ENCODE measurements at places on chromosomes 16 and 17.

DNA sequence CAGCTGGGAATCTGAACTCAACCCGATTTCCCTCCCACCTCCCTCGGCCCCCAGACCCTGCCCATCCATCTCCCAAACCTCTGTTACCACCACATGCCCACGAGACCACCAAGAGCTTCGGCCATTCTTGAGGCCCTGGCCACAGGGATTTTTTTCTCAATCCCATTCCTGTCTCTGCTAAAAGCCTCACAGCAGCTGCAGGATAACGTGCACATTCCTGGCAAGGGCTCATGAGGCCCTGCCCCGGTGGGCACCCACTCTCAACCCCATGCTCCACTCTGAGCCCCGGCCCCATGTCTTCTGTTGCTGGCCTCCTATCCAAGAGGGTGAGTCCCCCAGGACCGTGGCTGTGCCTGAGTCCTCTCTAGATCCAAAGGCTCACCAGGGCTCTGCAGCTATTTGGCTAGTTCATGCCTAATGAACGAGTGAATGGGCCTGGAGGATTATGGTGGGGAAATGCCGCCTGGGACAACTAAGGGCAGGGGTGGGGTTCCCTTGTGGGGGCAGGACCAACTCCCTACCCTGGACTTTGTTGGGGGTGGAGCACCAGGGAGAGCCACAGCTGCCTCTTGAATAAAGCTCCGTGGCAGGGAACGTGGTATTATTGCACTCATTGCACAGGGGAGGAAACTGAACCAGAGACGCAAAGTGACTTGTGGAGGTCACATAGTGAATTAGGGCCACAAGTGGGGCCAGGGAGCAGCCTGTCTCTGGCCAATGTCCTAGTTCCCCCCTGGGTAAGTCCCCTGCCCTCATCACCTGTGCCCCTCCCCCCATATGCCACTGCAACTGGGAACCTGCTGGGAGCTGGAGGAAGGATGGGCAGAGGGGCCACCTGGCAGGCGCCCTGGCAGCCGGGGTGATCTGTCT, 113.8 kb upstream of the SMURF2 start:
- no peak for DNase-seq

DNA sequence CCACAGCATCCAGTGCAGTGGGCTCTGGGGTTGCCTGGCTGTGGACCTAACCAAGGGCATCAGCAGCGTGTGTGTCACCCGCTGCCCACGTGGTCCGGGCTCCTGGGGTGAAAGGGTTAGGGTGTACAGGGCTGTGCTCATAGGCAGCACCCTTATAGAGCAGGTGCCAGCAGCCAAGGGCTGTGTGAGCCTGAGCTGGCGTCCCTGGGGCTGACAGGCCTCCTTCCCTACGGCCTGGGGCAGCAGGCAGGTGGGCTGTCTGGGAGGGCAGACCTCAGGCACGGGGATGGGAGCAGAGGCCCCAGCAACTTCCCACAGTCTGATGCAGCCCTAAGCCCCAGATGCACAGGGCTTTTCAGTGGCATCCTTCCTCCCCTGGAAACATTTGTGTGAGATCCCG, 13.9 kb downstream of the CD300A start:
- DNase-seq = no peak

- DNase-seq = no peak
Observed at GRCh38 chr16:49545741-49546448, 172.3 kb downstream of the C16orf78 start.

DNA sequence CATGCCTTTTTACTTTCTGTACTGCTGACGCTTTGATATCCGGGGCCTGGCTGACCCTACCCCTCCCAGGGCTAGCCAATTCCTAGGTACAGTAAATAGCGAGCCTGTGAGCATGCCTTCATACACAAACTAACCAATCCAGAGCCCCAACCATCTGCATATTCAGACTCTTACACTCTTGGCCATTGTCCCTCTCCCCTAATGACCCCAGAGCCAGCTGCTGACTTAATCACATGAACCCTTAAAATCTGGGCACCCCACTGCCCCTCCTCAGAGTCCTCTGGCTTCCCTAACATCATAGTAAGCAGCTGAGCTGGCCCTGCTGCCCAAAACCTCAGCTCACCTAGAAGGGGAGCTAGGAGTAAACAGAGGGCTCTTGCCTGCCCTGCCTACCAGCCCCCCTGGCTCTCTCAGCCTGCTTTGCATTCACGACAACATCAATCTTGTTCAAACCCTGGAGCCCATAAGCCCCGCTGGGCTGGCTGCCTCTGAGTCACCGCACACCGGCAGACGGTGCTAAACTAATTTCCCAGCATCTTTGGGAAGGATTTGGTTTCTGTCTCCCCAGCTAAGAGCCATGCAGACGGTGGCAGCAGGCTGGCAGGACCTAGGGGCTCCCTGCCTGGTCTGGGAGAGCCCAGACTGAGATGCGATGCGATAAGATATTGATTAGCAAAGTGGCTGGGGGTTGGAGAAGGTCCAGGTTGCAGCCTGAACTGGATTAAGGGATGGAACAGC, 63.2 kb downstream of the CLEC19A start:
- no peak for DNase-seq

GRCh38 chr16:79535130-79535529, 65.4 kb downstream of the MAF start:
- no peak for DNase-seq

DNA sequence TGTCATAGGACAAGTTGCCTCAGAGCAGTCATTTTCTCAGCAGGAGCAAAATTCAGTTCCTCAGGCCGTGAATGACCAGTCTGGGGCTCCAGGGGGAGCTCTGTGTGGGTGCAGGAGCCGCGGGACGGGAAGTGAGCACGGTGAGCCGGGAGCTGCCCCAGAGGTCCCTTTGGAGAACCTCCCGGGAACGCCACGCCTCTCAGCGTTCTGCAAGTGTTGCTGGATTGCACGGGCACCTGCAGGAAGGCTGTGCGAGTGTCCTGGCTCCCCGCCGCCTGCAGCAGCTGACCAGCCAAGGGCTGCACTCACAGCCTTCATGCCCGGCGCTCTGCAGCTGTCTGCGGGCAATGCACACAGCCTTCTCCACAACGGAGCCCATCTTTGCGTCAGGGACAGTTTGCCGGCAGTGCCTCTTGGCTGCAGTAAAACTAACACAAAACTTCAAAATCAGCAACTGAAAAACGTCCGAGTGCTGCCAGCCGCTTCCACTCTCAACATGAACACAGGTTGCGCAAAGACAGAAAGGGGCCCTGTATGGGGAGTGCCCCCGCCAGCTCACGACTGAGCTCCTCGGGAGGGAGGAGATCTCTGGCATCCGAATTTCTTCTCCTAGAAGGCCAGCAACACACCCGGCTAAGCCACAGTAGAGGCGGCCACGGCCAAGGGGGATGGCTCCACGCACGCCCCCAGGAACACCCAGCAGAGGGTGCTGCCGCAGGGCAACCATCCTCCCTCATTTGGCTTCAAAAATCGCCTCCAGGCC, 16.0 kb downstream of the NDUFAF8 start:
- DNase-seq = no peak

GRCh38 chr16:88686062-88686438, 257 bp downstream of the SNAI3 start:
- no peak for DNase-seq

DNA sequence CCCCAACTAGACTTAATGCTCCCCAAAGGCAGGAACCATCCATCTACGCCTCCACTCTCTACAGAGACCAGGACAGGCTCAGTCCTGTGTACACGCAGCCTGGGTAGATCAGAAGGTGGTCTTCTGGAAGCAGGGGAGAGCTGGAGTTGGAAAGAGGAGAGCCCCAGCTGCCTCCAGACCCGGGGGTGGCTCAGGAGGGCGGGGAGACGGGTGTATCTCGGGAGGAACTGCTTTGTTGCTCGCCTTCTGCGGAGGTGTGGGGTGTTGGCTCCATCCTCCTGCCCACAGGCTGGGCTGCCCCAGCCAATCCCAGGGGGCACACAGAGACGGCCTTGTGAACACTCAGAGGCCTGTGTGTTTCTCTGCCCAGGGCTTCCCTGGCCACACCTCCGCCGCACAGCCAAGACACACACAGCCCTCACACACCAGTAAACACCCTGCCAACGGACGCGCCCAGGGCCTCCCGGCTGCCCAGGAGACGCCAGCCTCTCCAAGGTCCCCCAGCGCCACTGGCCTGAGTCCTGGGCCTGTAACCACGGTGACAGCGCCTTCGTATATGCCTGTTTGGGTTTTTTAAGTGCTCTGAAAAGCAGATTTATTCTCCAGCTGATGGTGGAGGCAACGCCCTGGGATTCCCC, 143.4 kb upstream of the CDC42EP4 start:
- DNase-seq = no peak

GRCh38 chr17:72419866-72420774, 299.3 kb downstream of the SOX9 start:
- peak; percentile 74 for DNase-seq

- no peak for DNase-seq
Observed at GRCh38 chr17:20300436-20300934, 166.9 kb downstream of the LGALS9B start.

DNA sequence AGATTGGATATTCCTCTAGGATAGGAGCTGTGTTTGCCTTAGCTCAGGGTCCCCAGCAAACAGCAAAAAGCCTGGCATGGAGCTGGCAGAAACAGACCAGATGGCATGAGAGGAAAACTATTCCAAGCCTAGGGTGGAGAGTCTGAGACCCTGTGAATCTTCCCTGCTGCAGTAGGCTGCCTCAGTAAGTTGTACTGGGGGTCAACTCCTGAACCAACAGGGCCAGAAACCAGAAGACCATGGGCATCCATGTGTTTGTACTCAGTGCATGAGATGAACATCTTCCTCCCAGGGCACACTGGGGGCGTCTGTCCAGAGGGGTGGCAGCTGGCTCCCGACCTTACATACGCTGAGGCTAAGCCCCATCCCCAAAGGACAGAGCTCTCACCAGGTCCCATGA, 214.4 kb downstream of the C16orf78 start:
- DNase-seq = no peak

DNA sequence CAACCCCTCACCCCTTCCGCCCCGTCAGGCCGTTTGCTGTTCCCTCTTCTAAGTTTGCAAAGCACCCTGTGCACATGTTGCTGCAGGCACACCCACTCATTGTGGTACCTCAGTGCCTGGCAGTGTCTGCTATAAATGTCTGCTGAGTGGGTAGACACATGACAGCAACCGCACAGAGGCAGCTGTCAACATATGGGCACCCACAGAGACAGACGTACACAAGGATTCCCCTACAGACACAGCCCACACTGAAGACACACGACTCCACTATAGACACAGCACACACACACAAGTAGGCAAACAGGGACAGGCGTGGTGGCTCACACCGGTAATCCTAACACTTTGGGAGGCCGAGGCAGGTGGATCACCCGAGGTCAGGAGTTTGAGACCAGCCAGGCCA, 17.8 kb upstream of the CRK start:
- no peak for DNase-seq

DNA sequence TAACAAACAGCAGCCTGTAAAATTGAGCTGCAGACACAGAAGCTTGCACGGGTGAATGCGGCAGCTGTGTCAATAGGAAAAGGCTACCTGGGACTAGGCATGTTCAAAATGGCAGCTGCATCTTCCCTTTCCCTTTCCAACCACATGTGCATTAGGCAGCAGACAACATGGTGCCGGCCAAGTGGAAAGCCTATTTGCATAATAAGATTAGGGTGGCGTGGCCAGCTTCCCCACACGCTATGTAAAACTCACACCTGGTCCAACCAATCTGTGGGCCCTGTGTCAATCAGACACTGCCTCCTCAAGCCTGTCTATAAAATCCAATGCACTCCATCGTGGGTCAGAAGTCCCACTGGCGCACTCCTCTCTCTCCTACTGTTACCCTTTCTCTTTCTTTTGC, 61.0 kb upstream of the RBBP6 start:
- DNase-seq = no peak

- no peak for DNase-seq
Observed at GRCh38 chr17:76459674-76460073, 6.7 kb upstream of the UBE2O start.

- no peak for DNase-seq
Observed at GRCh38 chr16:10408824-10409381, 23.0 kb downstream of the ATF7IP2 start.

GRCh38 chr16:85607321-85607765, 5.8 kb upstream of the GSE1 start:
- DNase-seq = no peak

DNA sequence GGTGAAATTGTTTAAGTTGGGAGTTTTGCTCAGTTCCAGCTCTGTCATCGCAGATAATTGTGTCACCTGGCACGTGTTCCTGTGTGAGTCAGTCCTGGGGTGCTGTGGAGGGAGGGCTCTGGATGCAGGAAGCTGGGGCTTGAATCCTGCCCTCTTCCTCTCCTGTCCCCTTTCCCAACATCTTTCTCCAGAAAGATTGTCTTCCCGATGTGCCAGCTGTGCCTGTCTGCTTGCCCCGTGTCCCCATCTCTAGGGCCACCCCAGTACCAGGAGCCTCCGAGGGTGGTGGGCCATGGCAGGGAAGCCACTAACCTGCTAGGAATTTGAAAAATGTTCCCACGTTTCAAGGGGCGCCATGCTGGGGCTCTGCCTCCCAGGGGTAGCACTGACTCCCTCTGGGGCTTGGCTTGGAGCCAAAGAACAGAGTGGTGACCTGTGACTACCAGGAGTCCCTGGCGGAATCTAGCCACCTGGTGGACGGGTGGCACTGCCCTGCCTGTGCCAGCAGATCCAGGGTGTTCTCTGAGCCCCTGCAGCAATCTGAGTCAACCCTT, 198.1 kb downstream of the ENGASE start:
- no peak for DNase-seq

DNA sequence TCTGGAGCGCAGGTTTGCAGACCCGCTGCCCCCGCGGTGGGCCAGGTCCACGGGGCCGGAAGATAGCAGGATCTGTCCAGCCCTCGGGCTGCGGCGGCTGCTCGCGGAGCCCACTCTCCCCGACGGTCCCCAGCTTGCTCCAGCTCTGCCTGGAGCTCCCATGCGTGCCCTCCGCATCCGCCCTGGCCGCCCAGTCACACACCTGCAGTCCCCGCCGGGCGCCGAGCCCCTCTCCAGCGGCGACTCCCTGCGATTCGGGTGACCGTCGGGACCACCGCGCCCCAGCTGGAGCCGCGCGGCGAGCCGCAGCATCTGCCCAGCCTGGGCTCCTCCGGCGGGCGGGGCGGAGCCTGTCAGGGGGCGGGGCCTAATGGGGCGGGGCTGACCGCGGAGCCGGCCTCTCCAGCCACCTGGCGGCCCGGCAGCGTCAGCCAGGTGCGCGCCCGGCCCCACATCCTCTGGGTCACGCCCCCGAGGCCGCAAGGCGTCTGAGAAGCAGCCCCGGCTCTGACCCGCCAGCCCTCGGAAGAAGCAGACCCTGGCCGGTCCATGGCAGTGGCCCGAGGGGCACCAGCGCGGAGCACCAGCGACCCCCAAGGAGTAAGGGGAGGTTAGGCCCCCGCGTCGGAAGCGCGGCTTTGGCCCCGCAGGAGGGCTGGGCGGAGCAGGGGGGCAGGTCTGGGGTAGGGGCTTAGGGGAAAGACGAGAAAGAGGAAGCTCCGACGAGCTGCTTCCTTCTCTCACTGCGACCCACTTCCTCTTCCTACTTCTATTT, at the start of gene PIK3R5:
TSS of gene PIK3R5 (minus strand) at position 314 of the 775 bp plus-strand sequence. CDS start 54,213 bp downstream, outside the sequence.
- no peak for DNase-seq

DNA sequence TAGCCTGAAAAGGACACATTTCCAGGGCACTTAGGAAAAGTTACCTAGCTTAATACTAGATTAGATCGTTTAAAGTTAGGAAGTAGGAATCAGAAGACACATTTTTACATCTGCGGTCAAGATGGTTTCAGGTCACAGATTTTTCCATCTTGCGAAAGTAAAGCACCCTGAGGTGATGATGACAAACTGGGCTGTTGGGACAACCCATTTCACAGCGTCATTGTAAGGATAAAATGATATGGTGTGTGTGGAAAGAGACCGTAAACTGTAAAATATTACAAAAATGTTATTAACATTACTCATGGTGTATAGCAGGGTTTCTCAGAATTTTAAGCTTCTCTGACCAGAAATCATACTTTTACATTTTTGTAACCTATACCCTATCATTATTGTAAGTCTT, 10.1 kb upstream of the MAP2K6 start:
- no peak for DNase-seq

GRCh38 chr16:82231008-82231787, 61.2 kb upstream of the MPHOSPH6 start:
- DNase-seq = no peak
